ENCODE measurements at places on chromosomes 7 and 10. TPM values are rescaled to one million over a fixed set of nuclear protein-coding genes. Genes with fewer than 3 reads are reported as not detected.

GRCh38 chr10:48700493-48700892 lies 15.8 kb downstream of the WDFY4 start:
- DNase-seq = no peak

DNA sequence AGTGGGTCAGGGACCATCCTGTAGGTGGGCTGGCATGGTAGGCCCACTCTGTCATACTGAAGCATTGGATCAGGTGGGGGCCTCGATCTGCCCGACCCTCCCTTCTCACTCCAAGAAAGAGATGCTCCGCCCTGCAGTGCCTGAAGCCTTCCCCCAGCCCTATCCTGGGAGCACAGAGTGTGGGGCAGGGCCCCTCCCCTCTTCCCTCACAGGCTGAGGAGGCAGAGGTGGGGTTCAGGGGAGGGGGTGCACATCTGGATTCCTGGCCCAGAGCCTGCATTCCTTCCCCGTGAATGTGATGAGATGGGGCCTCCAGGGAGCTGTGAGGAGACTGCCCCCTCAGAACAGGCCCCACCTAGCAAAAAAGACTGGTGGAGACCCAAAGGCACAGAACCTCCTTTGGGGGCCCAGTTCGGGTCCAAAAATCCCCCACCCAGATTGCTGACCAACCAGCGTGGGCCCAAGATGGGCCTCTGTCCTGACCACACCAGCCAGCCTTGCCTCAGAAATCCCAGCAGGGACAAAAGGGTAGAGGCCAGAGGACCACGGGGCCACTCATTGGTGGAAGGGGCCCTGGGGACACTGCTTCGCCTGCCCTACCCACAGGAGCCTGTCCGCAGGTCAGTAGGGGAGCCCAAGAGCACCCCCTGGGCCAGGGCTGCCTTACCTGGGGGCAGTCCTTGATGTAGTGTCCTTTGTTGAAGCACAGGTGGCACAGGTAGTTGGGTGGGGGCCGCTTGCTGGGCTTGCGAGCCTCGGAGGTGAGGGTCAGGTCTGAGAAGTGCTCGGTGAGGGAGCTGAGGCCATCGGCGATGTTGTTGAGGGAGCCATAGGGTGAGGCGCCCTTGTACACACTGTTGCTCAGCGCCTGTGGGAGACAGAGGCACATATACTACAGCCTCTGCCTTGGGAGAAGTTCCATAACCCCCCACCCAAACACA lies 13.3 kb downstream of the ZCCHC24 start:
- DNase-seq = peak; percentile 29

GRCh38 chr10:27100813-27101347 lies 586 bp upstream of the ANKRD26 start:
- DNase-seq = no peak

The NRP1 gene
- 3.5 TPM for total RNA-seq

- no peak for DNase-seq
Measured at GRCh38 chr10:74587109-74587854, 239.1 kb upstream of the KAT6B start.

Measured in GM23338 (cell line).